ENCODE measurements at places on chromosomes 3 and 15.

DNA sequence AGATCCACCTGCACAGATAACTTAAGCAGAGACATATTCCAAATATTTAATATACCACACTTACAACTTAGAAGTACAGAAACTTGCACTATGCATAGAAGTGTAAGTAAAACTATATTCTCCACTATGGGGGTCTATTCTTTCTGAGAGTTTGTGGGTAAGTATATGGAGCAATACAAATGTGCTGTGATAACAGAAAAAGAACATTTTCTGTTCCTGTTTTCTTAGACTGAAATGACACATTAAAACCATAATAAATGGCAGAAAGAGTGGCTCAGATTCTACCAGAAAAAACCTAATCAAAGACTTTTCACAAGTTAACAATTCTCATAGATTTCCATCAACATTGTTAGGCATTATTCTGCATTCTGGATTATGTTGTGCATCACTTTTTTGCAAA lies 96.6 kb upstream of the WNT7A start:
- DNase-seq = no peak

DNA sequence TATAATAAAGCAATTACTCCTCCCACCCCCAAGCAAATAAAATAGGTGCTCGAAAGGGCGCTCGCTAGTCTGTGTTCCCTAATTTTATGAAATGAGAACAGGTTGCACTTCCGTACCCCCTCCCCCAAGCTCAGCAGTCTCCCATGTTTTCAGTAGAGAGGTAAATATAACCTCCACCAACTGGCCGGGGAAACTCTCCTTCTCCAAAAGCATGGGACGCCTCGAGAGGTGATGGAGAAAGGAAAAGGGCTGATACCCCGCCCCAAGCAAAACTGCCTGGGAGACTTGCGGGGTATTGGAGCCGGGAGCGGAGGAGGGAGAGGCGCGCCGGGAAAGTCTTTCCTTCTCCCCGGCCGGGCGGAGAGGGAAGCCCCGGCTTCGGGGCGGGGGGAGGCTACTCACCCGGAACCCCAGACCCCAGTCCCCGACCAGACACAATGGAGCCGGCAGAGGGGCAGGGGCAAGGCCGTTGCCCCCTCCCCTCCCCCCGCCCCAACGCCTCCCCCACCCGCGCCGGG lies 605 bp downstream of the DCUN1D1 start:
- DNase-seq = no peak

DNA sequence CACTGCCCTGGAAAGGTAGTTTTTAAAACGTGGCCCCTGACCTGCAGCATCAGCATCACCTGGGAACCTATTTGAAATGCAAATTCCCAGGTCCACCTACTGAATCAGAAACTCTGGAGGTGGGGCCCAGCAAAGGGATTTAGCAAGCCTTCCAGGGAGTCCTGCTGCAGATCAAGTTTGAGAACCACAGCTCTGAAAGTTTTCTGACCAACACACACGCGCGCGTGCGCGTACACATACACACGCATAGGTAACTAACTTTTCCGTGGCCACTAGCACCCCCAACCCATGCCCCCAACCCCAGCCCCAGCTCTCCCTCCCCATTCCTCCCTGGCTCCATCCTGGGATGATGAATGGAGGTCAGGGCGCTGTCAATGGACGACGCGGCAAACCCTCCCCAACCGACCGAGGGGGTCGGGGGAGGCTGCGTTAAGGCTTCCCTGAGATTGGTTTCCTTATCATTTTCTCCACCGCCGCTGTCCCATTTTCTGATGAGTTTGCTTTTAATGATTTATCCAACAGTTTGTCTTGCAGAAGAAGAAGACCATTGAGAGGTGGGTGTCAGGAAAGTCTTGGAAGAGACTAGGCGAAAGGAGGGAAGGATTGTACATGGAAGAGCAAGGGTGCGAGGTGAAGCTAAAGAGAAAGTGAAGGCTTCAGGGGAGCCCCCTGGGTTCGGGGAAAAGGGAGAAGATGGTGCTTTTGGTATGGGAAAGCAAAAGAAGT lies 590 bp upstream of the BOC start:
- DNase-seq = no peak

GRCh38 chr3:47515864-47516319 lies 2.4 kb upstream of the ELP6 start:
- no peak for DNase-seq

GRCh38 chr3:132553826-132554225 lies 43.2 kb upstream of the ACKR4 start:
- no peak for DNase-seq

DNA sequence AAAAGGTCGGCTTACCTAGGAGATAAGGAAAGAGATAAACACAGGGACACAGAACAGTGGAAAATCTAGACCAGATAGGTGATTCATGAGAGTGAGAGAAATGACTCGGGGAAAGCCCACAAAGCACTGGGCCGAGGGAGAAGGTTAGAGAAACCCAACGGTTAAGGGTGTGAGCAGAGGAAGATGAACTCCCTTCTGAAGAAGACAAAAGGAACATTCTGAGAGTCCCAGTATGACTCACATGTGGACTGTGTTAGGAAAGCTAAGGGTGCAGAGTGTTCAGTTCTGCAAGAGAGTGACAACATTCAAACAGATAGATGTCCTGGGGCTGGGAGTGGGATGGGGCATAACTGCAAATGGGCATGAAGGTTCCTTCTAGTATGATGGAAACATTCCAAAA lies 83.0 kb downstream of the CNTN3 start:
- no peak for DNase-seq

DNA sequence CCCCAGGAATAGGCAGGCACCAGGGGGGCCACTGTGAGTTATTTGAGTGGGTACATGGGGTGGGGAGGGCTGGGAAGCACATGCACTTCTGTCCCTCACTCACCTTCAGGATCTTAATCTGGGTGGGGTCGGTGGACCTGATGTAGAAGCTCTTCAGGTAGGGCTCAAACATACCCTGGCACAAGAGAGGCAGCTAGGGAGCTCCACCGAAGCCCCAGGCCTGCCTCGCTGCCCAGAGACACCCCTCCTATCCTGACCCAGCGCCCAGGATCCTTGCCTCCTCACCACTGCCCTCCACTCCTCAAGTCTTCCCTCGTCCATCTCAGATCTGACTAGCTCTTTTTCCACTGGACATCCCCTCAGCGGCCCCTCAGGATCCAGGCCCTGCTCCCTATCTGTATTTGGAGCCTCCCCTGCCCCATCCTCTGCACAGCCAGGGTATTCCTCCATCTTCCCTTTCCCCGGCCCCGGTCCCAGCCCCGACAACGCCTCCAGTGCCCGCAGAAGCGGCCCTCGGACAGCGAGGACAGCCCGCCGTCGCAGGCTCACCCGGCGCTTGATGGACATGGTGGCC lies 30.0 kb downstream of the AP3B2 start:
- no peak for DNase-seq

DNA sequence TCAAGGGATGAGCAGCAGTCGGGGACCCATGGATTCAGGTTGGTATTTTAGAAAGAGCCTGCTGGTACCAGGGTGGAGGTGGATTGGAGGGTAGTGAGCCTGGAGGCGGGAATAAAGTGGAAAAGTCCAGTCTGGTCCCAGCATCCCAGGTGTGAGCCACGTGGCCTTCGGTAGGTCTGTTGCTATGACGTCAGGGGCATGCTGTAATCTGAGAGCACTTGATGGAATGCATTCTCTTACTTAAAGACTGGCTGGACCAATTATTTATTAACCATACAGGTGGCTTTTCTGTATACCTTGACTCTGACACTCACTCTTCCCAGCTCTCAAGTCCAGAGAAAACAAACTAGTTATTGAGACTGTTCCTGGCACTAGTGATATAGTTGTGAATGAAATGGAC lies 389.9 kb upstream of the RGMA start:
- no peak for DNase-seq

DNA sequence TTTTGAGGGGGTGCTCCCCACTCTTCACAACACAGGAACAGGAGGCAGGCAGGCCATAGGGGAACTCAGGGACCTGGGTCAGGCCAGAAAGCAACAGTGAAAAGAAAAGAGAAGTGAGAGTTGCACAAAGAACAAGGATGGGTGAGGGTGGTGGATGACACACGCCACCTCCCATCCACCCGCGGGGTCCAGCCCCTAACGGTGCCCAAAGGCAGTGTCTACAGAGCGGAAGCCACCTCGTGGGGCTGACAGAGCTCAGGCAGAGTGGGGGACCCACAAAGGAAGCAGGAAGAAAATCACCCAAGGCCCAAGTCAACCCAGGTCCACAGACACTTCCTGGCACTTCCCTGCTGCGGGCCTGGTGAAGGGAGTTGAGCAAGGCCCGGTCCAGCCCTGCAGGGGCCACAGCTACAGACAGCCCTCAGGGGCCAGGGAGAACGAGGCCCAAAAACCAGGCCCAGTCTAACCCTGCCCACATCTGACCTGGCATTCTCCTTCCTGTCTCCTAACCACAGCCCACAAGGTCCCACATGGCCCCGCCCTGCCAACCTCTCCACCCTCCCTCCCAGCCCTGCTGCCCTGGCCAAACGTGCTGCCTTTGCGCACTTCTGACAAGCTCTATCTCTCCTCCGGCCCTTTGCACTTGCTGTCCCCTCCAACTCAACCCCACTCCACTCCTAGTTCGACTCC lies 5.9 kb downstream of the NUP210 start:
- DNase-seq = no peak

- DNase-seq = no peak
Measured at GRCh38 chr15:99552111-99552510, 13.7 kb upstream of the MEF2A start.

- DNase-seq = no peak
Measured at GRCh38 chr15:60591496-60592370, 112.8 kb upstream of the ICE2 start.

- no peak for DNase-seq
Measured at GRCh38 chr15:50390554-50391264, 33.5 kb upstream of the USP8 start.

DNA sequence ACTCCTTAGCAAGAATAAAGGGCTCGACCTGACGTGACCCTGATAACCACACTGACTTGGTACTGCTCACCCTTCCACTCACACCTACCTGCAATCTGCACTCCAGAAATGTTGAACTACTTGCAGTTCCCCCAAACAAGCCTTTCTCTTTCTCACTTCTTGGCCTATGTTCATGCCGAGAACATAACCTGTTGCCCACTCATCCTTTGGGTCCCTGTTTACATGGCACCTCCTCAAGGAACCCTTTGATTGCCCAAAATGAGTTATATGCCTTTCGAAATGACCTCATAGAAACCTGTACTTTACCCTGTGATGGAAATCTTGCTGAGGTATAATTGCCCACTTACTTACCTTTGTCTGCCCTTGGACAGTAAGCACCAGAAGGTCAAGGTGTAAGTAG lies 96.2 kb downstream of the TMCO5A start:
- DNase-seq = no peak

DNA sequence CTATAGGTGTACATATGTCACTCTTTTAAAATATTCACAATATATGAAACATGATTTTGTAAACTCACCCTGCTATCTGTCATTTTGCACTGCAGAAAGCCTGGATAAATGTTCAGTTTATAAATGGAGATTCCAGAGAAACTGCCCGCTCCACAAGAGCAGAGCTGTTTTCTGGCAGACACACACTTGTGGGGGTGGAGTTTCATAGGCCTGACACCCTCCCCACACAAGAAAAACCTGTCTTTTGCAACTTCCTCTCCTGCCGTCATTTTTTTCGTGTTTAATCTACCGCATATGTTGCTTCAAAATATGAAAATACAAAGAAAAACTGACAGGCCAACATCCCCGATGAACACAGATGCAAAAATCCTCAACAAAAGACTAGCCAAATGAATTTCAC lies 479.0 kb downstream of the GABRG3 start:
- DNase-seq = no peak

DNA sequence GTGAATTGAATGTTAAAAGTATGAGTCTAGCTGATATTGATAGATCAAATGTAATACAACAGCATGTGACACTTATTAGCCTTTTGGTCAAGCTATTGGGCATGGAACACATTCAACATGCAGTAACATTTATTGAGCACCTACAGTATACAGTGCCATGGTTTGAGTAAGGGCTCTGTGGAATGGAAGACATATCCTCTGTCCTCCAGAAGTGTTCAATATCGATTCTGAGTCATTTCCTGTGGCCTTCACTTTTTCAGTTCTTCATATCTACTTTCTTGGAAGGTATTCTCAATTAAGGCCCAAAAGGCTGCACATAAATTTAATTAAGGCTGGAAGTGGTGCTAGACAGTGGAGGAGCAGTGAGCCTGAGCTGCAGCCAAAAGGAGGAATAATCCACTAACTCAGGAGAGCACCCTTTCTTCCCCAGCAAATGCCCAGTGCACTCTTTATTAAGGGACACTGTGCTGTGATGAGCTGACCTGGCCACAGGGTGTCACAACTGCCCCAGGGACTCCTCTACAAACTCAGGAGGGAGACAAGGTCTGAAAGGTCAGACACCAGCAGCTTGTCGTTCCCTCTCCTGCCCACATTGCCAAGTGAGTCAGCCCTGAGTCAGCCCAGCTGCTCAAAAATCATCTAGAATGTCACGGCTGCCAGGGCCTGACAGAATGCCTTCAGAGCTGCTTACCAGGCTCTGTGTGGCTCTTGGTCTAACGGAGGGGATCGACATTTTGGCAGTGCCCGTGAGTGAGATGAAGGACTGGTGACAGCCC lies 544.8 kb downstream of the AGBL1 start:
- DNase-seq = no peak

- no peak for DNase-seq
Measured at GRCh38 chr3:47421741-47422649, 41.2 kb downstream of the PTPN23 start.

- no peak for DNase-seq
Measured at GRCh38 chr3:41462103-41462691, 262.9 kb downstream of the CTNNB1 start.

- no peak for DNase-seq
Measured at GRCh38 chr3:94482686-94483085, 419.8 kb downstream of the NSUN3 start.

GRCh38 chr3:138376663-138377062 lies 28.3 kb downstream of the MRAS start:
- no peak for DNase-seq

- no peak for DNase-seq
Measured at GRCh38 chr3:127690823-127691452, 18.2 kb downstream of the ABTB1 start.

DNA sequence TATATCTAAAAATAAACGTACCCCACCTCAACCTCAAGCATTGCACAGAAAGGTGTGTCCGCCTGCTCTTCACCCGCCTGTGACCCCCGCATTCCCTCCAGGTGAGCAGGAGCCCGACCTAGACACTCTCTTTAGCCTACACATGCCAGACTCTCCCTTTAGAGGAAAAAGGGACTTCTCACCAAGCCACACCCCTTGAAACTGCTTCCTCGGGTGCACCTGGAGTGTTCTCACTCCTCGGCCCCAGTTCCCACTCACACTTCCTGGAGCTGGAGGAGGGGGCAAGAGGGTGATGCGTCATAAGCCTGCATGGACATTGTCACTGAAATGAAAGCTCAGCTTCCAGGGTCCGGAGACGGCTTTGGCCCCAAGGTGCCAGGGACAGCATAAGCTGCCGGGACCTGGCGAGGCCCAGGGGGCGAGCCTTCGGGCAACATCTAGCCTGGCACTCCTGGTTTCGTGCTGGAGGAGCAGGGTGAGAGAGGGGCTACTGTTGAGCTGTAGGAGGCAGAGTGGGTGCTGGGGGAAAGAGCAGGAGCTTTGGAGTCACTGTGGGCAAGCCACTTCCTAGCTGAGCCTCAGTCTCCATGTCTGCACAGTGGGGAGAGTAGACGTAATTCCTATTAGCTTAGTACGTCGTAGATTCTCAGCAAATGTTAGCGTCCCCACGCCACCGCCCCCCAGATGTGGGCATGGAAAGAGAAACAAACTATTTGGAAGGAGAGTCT lies 9.8 kb upstream of the MUC4 start:
- DNase-seq = no peak
